HuH-7.5 (cell line): ENCODE measurements at places on chromosomes 6 and 20.

GRCh38 chr20:15674253-15675060 is 898.8 kb downstream of the KIF16B start:
- no peak for DNase-seq

GRCh38 chr6:1436334-1437306 is 47.2 kb downstream of the FOXF2 start:
- DNase-seq = peak; percentile 57

GRCh38 chr6:161228921-161229591 is 44.8 kb downstream of the AGPAT4 start:
- DNase-seq = no peak

DNA sequence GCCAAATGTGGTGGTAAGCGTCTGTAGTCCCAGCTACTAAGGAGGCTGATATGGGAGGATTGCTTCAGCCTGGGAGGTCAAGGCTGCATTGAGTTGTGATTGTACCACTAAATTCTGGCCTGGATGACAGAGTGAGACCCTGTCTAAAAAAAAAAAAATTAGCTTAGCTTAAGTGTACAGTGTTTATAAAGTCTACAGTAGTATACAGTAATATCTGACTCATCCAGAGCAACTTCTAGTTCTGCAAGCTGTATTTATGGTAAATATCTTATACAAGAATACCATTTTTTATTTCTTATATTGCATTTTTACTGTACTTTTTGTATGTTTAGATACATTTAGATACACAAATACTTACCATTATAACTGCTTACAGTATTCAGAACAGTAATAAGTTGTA is 58.1 kb downstream of the UQCC1 start:
- no peak for DNase-seq

DNA sequence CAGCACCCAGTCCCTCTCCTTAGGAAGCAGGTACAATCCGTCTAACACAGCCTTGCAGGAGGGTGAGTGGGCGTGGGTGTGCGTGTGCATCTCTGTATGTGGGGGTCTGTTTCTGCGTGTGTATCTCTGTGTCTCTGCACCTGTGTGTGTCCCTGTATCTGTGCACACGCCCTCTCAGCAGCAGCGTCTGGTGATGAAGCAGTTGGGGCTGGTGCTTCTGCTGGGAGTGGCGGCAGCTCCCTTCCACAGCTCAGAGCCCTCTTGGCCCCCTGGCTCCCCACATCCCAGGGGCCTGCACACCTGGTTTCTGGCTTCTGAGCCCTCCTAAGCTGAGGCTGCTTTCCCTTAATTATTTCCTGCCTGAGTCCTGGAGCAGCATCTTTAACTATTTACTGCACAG is 49.5 kb upstream of the CCDC167 start:
- DNase-seq = no peak

- DNase-seq = no peak
These were observed 126.6 kb upstream of the RIN2 start for GRCh38 chr20:19631410-19631809.

DNA sequence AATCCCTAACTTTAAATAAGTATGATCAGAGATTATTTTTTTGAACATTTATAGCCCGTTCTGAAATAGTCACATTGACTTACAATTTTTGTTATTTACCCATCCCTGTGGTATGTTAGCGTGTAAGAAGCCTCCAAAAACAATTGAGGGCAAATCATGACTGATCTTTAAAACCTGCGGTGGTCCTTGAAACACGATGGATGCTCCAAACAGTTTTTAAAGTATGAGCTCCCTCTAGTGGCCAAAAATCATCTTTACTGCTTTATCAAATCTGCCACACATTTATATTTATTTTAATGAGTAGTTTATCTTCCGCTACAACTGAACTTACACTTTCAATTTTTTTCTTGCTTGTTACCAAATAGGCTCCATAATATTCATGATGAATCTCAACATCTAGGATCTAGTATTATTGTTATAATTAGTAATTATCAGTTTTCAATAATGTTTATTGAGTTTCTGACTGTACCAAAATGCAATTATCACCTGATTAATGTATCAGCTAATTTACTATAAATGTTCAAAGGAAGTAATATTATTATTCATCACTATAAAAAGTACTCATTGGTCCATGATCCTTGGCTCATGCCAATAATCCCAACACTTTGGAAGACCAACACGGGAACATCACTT is 52.2 kb downstream of the MARCKS start:
- peak; percentile 31 for DNase-seq

DNA sequence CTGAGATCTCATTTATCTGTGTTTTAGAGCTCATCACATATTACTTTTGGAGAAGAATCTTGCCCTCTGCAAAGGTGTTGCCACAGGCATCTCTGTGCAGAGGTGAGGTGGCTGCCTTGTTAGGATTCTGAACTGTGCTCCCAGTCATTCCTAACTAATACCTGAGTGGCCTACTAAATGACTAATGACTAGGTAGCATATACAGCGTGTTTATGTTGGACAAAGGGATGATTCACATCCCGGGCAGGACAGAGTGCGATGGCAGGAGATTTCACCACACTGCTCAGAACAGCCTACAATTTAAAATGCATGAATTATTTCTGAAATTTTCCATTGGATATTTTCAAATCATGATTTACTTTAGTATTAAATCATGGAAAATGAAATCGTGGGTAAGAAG is 23.1 kb upstream of the CGA start:
- DNase-seq = no peak

DNA sequence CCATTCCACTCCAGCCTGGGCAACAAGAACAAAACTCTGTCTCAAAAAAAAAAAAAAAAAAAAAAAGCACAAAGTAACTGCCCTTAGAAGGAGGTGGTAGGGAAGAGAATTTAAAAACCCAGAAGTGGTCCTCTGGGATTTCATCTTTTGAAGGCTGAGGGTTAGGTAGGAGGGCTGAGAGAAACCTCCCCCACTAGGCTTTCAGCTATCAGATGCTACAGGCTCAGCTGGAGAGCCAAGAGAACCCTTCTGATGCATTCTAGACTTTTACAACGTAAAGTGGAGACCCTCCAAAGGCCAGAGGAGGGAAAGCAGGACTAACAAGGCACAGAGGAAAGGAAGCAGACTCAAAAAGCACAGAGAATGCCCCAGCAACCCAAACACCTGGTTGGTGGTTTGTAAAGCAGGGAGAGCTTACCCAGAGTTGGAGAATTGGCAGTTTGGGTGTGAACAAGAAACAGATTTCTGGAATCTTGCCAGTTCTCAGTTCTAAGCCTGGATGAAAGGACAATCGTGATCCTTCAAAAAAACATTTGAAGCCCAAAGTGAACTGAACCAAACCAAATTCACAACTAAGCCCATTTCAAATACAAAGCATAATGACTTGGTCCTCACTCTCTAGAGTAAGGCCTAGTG is 23.2 kb upstream of the SPAG4 start:
- no peak for DNase-seq

DNA sequence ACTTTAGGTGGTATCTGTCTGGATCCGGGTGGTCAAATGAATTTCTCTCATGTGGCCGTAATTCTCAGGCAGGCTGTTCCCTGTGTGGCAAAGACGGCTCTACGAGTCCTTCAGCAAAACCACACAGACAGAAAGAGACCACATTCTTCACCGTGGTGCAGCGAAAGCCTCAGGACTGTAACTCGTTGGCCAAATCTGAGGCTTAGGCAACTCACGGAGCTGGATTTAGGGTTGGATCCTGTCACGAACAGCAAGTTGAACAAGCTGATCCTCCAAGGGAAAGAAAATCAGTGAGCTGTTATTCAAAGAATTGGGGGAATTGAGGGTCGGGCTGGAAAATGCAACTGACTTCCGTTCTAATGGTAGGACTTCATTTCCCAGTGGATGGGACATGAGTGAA is 167.4 kb downstream of the ZMYND8 start:
- DNase-seq = no peak

DNA sequence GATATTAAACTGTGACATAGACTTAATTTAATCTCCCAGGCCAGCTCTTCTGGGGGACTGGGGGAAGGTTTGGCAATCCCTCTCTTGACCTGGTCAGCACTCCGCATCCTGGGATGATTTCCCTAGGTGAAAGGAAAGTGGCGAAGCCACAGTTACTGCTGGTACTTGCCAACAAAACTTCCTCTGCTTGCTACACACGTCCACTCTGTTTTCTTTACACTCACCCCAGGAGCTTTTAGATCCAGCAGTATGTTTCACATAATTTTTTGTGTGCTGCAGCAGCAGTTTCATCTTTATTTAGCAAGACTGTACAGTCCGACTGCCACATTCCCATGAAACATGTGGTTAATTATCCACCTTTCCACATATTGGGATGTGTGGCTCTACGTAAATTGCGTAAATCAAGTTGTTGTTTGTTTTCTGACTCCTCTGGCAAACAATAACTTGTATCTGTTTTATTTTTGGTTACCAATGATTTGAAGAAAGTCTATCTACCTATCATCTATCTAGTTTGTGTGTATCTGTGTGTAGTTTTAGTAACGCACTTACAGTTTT is 284.0 kb downstream of the PHF3 start:
- DNase-seq = no peak

DNA sequence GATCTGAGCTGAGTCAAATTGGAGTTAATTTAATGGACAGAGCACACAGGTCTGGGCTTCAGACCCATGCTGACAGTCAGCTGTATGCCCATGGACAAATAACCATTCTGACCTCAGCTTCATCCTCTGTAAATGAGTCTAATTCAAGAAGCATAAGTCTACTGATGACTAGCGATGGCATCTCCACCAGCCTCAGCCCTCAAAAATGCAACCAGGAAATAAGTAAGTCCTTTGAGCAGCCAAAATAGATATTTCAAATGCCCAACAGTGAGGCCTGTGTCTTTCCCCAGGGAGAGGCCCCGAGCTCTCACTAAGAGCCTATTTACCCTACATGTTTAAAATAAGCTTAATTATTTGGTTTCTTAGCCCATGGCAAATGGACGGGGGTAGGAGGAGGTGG is 114.2 kb upstream of the MTHFD1L start:
- DNase-seq = no peak

- no peak for DNase-seq
These were observed 23.1 kb upstream of the BMP7 start for GRCh38 chr20:57289391-57290177.

DNA sequence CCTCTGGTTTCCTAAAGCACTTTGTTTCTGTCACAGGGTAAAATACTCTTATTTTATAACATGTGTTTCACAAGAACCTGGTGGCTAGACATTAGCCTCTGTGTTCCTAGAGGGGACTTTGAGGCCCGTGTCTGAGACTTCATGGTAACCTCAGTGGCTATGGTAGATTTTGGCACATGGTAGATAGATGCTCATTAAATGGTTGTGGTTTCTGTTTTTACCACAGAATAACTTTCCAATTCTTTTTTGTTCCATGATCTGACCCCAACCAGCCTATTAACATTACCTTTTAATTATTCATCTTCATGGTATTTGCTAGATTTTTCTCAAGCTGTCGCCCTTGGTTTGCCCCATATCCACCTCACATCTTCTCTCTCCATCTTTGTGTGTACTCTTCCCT is 34.3 kb downstream of the CCN2 start:
- DNase-seq = no peak

DNA sequence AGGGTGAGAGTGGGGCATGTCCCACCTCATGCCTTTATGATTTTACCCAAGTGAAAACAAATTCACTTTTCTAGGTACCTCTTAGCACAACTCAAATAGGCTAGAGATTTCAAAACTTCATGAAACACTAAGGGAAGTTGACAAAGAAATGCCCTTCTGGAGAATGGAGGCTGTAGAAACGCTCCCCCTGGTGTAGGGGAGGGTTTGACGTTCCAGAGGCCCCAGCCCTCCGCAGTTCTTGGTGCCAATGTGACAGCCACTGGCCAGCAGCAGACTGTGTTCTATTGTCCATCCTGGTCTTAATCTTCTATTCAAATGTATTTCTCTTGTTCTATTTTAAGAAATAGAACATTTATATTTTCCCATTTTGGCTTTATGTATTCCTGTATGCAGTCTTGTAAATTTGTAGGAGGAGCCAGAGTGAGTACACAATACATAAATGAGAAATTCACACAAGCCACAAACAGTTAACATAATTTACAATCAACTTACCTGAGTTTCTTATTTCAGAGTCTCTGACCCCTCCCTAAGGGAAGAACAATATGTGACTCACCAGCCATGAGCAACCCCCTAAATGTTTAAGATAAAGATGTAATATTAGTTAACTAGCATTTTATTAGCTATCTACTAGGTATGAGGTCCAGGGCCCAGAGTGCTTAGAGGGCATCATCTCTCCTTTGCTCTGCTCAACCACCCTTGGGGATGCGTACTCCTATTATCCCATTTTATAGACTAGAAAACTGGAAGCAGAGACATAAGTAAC is 8.8 kb upstream of the MUC21 start:
- no peak for DNase-seq

DNA sequence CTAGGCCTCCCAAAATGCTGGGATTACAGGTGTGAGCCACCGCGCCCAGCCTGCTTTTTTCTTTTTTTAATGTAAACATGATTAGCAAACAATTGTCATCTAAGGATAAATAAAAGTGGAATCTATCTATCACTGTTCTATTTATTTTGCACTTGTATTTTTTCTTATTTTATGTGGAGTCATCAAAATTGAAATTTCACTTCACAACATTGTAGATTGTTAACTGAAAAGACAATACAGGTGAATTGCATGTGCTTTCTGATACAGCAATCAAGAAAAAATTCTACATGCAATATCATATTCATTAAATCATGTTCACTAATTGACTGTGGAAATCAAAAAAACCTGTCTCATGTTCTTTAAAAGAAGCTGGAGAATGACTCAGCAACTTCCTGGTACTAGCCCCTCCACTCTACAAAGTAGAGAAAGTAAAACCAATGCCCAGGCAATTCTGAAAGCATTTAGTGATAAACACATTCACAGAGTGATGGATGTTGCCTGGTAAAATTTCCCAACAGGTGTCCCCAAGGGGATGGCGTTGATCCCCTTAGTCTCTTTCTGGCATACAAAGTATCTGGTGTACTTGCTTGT is 10.7 kb upstream of the RFX6 start:
- no peak for DNase-seq

DNA sequence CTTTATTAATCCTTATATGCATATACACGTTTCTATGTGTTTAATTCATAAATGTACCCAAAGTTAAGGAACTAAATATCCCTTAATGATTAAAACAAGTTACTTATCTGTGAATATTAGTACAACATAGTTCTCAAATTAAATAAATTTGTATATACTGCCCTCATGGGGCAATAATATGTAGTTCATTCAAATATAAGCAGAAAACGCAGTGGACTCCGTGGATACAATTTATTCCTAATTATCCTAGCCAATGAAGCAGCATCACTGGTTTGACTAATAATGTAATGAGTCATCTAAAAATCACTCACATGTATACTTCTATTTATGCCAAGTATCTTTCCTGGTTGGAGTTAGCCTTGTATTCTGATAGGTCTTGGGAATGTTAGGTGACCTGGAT is 111.6 kb downstream of the TBC1D32 start:
- no peak for DNase-seq
